ENCODE measurements at places on chromosomes 12 and 14.

- DNase-seq, result no peak
Measured at GRCh38 chr12:62767496-62767895, 167.5 kb downstream of the PPM1H start.

DNA sequence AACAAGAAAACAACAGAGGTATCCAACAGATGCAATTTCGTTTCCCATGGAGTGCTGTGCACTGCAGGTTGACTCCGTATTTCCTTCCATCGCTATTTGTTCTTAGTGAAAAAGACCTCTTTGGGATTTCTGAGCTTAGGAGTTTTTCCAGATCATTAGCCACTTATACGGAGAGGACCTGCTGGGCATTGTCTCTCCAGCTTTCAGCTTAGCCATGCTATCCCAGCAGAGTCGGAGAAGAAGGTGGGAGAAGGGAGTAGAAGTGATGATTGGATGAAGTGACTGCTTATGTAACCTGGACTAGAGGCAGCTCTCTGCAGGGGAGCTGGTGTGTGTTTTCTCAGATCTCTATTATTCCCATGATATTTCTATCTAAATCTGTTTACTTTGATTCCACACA is 737.7 kb downstream of the DIO2 start:
- no peak for DNase-seq

GRCh38 chr12:67202011-67202677 is 67.0 kb upstream of the CAND1 start:
- no peak for DNase-seq

DNA sequence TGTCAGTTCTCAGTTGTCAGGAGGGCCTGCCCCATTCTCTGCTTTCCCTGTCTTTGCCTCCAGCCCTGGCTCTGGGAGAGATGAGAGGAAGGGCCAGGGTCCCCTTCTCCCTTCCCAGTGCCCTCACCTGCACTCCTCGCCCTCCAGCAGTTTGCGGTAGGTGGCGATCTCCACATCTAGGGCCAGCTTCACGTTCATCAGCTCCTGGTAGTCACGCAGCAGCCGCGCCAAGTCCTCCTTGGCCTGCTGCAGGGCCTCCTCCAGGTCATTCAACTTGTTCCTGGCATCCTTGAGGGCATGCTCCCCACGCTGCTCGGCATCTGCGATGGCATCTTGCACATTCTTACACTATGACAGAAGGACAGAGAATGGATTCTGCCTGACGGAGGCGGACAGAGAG is 5.4 kb downstream of the KRT2 start:
- DNase-seq, result no peak

DNA sequence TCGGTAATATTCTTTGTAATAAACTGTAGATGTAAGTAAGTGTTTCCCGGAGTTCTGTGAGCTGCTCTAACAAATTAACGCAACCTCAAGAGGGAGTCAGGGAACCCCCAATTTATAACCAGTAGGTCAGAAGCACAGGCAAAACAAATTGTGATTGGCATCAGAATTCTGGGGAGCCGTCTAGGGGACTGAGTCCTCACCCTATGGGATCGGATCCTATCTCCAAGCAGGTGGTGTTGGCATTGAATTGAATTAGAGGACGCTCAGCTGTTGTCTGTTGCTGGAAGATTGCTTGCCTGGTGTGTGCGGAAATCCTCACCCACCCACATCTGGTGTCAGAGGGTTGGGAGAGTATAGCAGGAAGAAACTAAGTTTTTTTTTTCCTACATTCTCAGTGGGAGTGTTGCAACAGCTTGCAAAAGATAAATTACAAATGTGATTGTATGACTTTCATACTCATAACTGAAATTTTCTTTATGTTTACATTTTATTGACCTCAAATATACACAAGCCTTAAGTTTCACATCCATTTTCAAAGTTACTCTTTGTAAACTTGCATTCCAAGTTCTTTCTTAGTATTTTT is 5.5 kb downstream of the TMEM52B start:
- DNase-seq, result no peak

- DNase-seq, result no peak
Measured at GRCh38 chr12:27343255-27344000, 10.8 kb downstream of the BMAL2 start.

DNA sequence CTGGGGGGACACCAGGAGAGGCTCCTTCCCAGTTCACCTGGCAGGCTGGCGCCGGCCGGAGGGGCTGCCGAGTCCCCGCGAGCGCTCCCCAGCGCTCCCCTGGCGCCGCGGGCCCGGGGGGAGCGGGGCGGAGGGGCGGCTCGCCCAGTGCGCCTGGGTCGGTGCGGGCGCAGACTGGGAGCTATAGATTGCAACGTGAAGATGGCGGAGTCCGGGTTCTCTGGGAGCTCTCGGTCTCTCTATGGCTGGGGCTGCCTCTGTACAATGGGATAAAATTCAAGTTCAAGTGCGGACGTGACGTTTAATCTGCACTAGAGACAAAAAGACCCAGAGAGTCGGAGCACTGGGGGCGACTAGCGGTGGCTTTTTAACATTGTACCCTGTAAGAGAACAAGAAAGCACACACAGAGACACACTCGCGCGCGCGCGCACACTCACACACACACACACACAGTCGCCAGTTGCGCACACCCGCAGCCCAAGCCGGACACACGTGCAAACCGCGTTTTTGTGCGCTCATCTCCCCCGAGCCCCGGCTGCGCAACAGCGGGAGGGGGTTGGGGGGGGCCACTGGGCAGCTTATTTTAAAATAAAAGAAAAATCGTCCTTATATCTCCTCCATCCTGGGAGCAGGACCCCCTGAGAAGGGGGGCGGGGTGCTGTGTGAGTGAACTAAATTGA is at the start of gene BCL11B:
BCL11B (minus strand) TSS at position 247 of the 681 bp plus-strand sequence. CDS start 979 bp downstream, outside the sequence.
- peak; percentile 79 for DNase-seq

DNA sequence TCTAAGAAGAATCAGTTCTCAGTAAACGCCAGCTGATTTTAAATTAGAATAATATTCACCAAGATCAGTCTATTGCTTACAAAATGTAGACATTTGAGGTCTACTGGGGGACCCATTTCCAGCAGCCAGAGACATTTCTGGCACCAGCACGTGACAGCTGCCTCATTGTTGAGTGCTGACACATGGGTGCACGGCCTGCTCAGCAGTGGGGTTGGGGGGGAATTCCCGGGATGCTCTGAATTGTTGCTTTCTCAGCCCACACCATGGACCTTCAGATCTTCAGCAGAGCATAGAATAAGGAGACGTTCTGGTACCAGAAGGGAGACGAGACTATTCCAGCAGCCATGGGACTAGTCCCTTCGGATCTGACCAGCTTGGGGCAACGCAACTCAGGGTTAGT is 18.3 kb downstream of the PLEKHG7 start:
- no peak for DNase-seq

GRCh38 chr12:20360407-20360806 is 7.9 kb upstream of the PDE3A start:
- no peak for DNase-seq

DNA sequence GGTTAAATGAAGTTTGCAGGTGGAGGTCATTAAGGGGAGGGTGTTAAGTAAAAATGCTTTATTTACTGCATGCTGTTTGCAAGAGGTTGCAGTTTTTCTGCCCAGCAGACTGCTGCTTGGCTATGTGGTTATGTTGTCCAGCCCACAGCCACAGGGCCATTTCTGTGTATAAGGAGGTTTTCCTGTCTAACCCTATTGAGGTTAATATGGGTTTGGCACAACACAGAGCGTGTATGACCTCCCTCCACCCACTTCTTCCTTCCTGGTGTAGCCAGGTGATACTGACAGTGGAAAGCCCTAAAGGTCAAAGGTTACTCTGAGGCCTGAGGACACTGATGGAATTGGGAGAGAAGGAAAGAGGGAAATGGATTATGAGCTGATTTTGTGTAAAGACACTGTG is 253.7 kb upstream of the PWP1 start:
- DNase-seq, result no peak

GRCh38 chr12:101698800-101699347 is 1.4 kb downstream of the CHPT1 start:
- DNase-seq, result no peak

- DNase-seq, result no peak
Measured at GRCh38 chr12:92271341-92271740, 125.7 kb upstream of the BTG1 start.

DNA sequence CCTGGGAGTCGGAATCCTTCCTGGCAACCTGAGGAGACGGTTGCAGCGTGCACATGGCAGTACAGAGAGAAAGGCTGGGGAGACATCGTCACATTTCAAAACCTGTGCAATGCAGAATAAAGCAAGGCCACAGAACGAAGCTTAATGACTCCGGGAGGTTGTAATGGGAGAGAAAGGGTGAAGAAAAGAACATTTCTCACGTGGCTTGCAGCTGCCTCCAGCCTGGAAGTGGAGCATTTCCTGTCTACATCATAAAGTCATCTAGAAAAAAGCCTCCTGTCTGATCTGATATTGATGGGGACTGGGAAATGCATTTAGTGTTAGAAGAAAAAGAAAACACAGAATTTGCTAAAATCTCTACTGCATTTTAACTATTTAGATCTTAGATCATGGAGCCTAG is 209.3 kb downstream of the TMEM132C start:
- no peak for DNase-seq

DNA sequence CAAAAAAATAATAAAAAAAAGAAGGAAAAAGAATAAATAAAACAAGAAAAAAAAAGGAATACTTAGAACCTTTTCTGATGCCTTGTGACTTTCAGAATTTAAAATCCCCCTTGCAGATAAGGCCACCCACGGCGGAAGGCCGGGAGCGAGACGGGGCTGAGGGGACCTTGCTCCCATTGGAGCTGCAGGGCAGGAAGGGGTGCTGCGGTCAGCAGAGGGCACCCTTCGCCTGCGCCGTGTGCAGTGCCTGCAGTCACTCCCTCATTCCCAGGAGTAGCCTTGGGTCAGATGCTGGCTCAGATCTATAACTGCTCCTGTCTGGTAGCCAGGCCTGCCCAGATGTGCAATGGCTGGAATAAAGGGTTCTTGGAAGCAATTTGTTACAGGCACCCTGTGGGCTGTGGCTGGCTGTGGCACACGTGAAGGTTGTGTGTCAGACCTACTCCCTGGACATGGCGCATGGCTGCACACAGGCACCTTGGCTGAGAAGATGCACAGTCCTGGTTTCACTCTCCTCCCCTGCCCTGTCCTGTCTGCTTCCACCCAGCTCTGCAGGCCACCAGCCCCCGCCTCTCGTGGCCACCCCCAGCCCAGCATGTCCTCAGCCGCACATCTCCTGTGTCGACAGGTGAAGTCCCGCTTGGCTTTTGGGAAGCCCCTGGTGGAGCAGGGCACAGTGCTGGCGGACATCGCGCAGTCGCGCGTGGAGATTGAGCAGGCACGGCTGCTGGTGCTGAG is 13.4 kb upstream of the ALDH2 start:
- DNase-seq, result no peak

- DNase-seq, result no peak
Measured at GRCh38 chr14:59360923-59361794, 104.0 kb downstream of the GPR135 start.
